Activated B cell treated with CpG ODN at 0.5 μM for 24 hours (primary cell): ENCODE measurements at places on chromosomes 16 and 17. TPM values are rescaled to one million over a fixed set of nuclear protein-coding genes. Genes with fewer than 3 reads are reported as not detected.

GRCh38 chr17:77456271-77456950 is 315.6 kb downstream of the SEC14L1 start:
- no peak for DNase-seq

The PPP1R27 gene
- not detected in 2 replicates for total RNA-seq

- no peak for DNase-seq
Measured at GRCh38 chr17:3795390-3796102, 5.4 kb downstream of the ITGAE start.

The PRAC2 gene
- total RNA-seq: not detected in 2 replicates

DNA sequence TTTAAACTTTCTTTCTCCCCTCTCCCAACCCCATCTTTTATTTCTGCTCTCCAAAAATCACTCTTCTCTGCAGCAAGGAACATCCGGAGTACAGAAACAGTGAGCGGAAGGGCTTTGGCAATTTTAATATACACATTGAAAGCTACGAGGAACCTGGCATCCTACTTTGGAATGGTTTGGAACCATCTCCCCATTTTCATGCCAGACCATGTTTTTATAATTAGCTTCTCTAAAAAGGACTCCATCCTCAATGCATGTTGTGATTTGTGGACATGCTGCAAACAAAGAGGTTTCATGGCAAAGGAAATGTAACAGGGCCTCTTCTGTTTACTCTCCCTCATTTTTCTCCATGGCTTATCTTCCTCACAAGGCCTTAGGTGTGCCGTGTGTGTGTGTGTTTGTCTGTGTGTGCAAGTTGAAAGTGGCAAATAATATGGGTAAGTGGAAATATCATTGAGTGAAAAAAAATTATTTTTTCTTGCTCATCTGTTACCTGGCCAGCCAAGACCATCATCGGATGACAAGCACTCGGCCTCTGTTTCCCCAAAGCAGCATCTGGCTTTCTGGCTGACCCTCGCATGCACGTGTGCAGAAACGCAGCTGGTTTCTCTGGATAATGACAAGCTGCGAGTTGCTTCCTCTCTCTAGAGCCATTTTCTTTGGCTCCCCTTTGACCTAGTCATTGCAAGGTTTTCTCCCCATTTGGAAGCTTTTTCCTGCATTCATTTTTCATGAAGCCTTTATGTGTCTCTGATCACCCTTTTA is 585.0 kb downstream of the TMEM114 start:
- DNase-seq: no peak

DNA sequence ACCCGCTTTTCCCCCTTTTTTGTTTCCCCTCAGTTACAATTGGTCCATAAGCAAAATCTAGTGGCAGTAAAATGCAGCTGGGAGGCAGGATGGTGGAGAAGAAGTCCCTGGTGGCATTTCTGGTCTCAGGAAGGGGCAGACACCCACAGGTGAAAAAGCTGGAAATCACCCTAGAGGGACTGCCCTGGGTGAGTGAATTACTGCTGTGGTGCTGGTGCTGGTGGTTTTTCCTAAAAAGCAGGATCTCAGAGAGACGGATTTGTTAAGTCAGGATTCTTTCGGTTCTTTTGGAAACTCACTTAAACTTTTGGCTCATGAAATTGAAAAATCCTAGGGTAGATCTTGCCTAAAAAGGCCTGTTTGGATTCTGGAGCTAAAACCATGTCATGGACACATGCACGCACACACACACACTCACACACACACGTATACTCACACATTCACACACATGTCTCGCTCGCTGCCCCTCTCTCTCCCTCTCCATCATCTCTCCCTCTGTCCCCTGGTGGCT is 65.8 kb downstream of the NKD1 start:
- DNase-seq: no peak

The CSH2 gene
- total RNA-seq: not detected in 2 replicates

DNA sequence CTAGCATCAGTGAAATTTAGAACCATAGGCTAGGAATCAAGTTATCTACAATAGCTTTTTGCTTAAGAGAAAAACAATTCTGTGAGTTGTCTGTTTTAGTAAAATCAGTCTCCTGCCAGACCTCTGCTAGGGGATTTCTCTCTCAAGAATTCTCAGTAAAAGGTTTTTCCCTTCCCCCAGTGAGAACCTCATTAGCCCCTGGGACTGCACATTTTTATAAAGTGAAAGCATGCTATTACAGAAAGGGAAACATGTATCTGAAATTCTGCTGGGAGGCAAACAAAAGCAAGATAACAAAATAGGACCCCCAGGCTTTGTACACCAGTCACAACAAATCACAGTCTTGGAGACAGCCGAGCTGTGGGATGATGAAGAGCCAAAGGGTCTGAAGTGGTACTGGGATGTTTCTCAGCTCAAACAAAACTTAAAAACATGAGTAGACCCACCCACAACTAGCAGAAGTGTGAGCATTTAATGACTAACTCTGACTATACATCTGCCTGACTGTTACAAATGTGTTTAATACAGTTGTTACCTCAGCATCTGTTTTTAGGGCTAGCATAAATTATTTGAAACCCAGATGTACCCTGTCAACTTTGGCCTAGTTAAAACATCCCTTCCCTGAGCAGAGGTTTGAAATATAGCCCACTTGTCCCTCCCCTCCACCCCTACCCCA is 20.0 kb upstream of the GLG1 start:
- no peak for DNase-seq

The OTOP2 gene
- total RNA-seq: not detected in 2 replicates

- DNase-seq: no peak
Measured at GRCh38 chr17:72906306-72906705, 186.2 kb downstream of the SLC39A11 start.

The OR2C1 gene
- 0.80 and 0.81 TPM in 2 replicates for total RNA-seq

- DNase-seq: no peak
Measured at GRCh38 chr16:46427340-46428107, 193.7 kb downstream of the SHCBP1 start.

DNA sequence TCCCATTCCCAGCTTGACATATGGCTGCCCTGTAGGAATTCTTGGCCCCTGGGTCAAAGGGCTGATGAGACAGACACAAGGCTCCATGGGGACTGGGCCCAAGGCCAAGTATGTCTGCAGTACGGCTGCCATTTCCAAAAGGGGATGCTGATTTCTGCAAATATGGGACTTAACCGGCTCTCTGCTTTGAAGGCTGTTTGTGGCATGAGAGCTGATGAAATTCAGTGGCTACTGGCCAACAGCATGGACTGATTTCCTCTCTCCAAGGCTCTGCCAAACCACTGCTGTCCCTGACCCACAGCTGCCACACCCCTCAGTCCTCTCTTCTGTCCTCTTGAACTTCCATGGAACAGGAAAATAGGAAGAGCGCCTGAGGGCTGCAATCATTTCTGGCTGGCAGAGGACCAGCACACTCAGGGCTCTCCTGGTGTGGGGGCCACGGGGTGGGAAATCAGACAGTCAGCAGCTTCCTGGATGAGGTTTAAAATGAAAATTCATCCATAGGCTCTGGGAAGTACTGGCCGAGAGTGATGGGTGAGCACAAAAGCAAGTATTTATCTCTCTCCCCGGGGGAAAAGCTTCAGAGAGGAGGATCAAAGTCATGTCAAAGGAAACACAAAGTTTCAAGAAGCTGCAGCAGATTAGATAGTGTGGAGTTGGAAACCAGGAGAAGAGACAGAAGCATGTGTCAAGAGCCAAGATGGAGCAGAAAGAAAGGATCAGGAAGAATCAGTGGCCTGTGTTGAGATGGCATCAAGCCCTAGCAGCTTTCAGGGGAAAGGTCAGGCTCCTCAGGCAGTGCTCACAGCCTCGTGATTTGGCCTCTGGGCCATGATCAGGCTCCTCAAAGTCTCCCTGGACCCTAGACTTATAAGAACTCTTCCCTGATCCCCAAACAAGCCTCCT is 64.1 kb upstream of the SREBF1 start:
- DNase-seq: no peak

DNA sequence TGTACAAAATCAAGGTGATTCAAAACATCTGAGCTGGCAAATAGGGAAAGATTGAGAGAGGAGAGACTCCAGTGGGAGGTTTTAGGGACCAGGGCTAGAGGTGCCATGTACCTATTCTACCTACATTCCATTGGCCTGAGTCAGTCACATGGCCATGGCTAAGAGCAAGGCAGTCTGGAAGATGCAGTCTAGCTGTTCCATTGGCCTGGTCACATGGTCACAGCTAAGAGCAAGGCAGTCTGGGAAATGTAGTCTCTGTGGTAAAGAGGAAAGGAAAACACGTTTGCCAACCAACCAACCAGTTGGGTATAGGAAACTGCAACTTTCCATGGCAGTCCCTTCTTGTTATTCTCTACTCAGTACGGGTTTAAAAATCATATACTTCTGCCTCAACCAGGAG is 369.1 kb downstream of the XYLT1 start:
- DNase-seq: no peak

DNA sequence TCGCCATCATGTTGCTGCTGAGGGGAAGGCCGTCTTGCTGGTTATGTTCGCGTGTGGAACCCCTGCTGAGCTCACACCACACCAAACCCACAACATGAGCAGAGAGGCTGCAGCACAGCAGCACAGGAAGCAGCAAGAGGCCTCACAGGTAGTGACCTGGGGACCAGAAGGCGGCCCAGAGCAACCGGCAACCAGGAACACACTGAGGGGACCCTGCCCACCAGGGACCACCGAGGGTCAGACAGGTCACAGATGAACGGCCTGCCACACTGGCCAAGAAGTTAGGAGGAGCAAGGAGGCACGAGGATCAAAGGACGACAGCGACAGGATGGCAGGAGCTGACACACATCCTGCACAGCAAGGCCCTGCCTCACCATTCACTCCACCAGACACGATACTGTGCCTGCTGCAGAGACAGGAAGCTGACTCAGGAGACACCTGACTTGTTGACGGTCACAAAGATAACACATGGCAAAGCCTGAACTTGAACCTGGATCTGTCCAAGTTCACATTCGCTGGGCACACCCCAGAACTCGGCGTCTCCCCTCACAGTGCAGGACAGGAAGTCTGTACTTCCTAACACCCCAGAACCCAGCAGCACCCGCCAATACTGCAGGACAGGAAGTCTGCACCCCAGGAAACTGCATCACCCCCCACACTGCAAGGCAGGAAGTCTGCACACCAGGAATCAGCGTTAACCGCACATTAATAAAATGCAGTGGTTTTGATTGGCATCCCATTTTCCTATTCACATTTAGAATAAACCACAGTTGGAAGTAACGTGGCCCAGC is 98.5 kb downstream of the ZNF778 start:
- no peak for DNase-seq

- no peak for DNase-seq
Measured at GRCh38 chr17:7177954-7178477, 1.2 kb downstream of the ASGR1 start.

DNA sequence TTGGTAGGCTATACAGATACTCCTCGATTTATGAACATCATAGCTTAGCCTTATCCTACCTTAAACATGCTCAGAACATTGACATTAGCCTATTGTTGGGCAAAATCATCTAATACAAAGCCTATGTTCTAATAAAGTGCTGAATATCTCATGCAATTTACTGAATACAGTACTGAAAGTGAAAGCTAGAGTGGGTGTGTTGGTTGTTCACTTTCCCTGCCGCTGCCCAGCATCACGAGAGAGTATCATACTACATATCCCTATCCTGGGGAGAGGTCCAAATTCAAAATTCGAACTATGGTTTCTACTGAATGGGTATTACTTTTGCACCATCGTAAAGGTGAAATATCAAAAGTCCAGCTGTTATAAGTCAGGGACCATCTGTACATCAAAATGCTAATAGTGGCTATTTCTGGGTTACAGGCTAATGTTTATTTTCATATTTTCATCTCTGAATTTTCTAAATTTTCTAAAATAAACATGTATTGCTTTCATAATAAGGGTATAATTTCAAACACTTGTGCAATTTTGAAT is 54.5 kb downstream of the NACA2 start:
- no peak for DNase-seq

GRCh38 chr17:39400547-39401411 is 647 bp downstream of the FBXL20 start:
- no peak for DNase-seq

GRCh38 chr16:73912281-73912680 is 384.3 kb upstream of the PSMD7 start:
- no peak for DNase-seq

The ARL6IP1 gene
- 94.0 and 98.3 TPM in 2 replicates for total RNA-seq

GRCh38 chr16:74931445-74931844 is 53.5 kb downstream of the WDR59 start:
- DNase-seq: no peak

DNA sequence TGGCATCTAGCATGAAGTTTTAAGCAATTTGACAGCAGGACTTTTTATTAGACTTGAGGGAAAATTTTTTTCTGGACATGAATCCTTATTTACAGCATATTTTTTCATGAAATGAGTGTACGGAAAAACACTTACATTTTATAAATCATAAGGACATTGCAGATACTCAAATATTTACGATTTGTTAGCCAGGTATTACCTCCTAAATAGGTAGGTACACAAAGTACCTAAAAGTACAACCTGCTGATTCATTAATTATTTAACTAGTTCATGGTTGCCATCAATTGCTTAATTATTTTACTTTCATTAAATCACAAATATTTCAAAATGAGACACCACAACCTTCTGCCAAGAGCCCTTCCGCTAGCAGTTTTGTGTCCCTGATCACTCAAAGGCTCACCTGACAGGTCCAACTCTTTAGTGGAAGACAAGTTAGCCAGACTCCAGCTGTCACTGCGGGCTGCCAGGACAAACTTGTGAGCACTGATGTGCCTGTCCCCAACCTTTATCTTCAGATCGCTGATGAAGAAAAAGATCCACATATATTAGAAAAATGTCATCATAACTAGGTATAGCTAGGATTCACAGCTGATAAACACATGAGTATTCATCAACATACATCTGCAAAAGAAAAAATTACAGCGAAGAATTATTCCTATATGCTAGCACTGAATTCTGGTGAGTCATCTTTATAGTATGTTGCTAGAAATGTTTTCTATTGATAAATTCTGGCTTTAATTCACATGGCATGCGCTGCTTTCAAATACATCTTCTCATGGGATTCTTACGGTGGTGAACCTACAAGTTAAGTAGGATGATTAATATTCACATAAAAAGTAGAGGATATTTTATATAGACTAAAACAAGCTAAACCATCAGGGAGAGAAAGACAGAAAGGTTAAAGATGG is 28.2 kb downstream of the ANKFY1 start:
- DNase-seq: no peak

The GGNBP2 gene
- 103 and 118 TPM in 2 replicates for total RNA-seq

- no peak for DNase-seq
Measured at GRCh38 chr16:3797904-3798811, 80.8 kb upstream of the TRAP1 start.

The CLDN9 gene
- not detected in 2 replicates for total RNA-seq

- no peak for DNase-seq
Measured at GRCh38 chr17:44384823-44385286, 4.6 kb downstream of the ITGA2B start.

GRCh38 chr17:57009737-57010445 is 32.0 kb downstream of the SCPEP1 start:
- no peak for DNase-seq

The KRT27 gene
- not detected in 2 replicates for total RNA-seq
